H9 (cell line): ENCODE measurements at places on chromosomes 7 and 10. TPM values are rescaled to one million over a fixed set of nuclear protein-coding genes. Genes with fewer than 3 reads are reported as not detected.
A peak's percentile ranks its signal among the peaks of the same experiment; 100 is the strongest.

Gene TAS2R41
- not detected in 2 replicates for total RNA-seq

GRCh38 chr7:22166928-22167327 lies 190.0 kb downstream of the RAPGEF5 start:
- H3K27me3 ChIP-seq, result no peaks in the 10 kb centered on the region
- H3K4me3 ChIP-seq, result no peak overlapping the region
- H3K4me1 ChIP-seq, result no peaks in the 10 kb centered on the region
- no peaks in the 10 kb centered on the region for H3K36me3 ChIP-seq
- DNase-seq, result no peak

GRCh38 chr10:71158251-71158650 lies 54.1 kb upstream of the UNC5B start:
- no peak for DNase-seq
- no peaks in the 10 kb centered on the region for H3K4me1 ChIP-seq
- no peaks in the 10 kb centered on the region for H3K27me3 ChIP-seq

DNA sequence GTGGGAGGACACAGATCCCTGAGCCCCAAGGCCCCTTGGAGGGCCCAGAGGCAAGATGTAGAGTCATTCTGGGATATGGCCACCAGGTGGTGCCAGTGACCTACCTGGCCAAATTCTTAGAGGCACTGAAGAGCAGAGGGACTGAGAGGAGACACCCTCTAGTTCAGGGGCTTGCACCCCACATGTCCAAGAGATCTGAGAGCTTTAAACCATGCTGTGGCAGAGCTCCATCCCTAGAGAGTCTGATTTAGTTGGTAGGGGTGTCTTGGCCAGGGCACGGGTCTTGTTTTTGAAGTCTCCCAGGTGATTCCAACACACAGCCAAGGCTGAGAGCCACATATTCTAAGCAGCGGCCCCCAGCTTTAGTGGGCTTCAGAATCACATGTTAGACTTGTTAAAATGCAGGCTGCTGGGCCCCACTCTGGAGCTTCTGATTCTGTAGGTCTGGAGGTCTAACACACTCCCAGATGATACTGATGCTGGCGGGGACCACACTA lies 52.5 kb downstream of the PRF1 start:
- peaks cover 24% of the 10 kb centered on the region for H3K36me3 ChIP-seq
- H3K4me1 ChIP-seq, result no peaks in the 10 kb centered on the region
- no peaks in the 10 kb centered on the region for H3K27me3 ChIP-seq
- H3K27ac ChIP-seq, result no peak overlapping the region
- H3K4me3 ChIP-seq, result no peak overlapping the region

- no peaks in the 10 kb centered on the region for H3K27me3 ChIP-seq
- H3K27ac ChIP-seq, result peak overlapping the region; percentile 13
- DNase-seq, result no peak
- peaks cover 32% of the 10 kb centered on the region for H3K36me3 ChIP-seq
Measured at GRCh38 chr7:92584953-92585352, 5.2 kb downstream of the FAM133B start.
